ENCODE measurements at places on chromosomes 5 and 9. TPM values are rescaled to one million over a fixed set of nuclear protein-coding genes. Genes with fewer than 3 reads are reported as not detected.

Gene C9
- total RNA-seq, result not detected

Gene ARL14EPL
- total RNA-seq, result not detected

Gene OLFM1
- 40.7 TPM for total RNA-seq

Gene SLC12A2
- total RNA-seq, result 96.6 TPM

Gene CTNND2
- 10.1 TPM for total RNA-seq

Gene PJA2
- total RNA-seq, result 143 TPM

Gene NFIB
- total RNA-seq, result 137 TPM

Gene NR4A3
- 42.2 TPM for total RNA-seq

Gene INSL6
- total RNA-seq, result not detected

Gene C7
- 37.4 TPM for total RNA-seq

Gene FCHO2
- total RNA-seq, result 50.7 TPM

Gene GFPT2
- 39.8 TPM for total RNA-seq

Gene POU5F2
- 3.7 TPM for total RNA-seq

DNA sequence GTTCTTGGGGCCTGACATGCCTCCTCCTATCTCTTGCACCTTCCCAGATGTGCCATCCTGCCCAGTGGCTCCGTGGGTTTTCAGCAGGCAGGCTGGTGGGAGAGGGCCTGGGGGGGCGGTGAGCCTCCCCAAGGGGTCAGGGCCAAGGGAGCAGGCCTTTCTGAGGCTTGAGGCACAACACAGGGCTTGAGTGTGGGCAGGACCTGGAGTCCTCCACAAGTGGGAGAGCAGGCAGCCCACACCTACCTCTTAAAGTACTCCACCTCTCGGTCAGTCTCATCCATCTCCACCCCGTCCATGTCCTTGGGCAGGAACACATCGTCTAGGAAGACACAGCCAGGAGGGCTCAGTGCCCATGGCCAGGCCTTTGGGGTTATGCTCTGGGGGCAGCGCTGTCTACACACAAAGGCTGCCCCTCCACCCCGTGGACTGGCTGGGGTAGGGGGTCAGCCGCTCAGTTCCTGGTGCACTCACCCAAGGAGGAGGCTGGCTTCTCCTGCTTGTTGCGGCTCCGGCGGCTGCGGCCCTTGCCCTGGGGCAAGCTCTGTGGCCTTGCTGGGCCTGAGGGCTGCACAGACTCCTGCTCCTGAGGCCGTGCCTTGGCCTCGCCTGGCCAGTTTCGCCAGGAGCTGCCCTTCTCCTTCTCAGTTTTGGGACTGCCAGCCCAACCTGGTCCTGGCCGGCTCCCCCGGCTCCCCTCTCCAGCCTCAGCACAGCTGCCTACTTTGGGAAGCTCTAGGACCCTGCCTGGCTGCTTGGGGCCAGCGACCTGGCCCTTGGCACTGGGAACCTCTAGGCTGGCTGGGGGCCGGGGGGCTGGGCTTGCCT lies 7.2 kb upstream of the DDX41 start:
- DNase-seq, result no peak

DNA sequence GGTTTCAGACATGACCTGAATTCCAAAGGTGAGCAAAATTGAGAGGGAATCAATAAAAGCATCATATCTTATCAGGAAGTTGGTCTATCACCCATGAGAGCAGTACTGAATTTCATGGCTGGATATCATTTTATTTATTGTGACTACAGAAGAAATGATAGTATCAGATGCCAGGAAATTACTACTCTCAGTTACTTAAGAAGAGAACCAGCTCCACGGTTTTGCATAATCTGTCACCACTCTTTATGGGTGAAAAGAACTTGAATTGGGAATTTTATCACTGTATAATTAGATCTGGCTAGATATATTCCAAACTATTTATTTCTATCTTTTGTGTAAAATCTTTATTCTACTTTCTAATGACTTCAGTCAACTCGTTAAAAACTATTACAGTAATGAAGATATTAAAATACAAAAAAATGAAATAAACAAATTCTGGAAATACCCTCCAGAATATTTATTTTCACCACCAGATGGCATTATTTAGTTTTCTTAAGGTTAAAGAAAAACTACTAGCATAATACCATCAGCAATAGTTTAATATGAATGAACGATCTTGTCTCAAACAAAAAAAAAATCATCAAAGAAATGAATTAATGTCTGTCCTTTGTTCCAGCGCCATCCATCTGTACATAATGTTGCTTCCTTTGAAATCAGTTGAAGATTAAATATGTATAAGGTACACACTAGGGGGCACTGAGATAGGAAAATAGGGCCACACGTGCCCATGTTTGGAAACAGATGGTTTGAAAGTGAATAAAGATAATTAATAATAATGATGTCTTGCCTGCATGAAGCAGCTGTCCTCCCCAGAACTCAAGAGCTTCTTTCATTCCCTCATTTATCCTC lies 84.7 kb upstream of the SLCO6A1 start:
- no peak for DNase-seq

GRCh38 chr5:117829646-117830045 lies 1158.7 kb downstream of the DTWD2 start:
- no peak for DNase-seq

DNA sequence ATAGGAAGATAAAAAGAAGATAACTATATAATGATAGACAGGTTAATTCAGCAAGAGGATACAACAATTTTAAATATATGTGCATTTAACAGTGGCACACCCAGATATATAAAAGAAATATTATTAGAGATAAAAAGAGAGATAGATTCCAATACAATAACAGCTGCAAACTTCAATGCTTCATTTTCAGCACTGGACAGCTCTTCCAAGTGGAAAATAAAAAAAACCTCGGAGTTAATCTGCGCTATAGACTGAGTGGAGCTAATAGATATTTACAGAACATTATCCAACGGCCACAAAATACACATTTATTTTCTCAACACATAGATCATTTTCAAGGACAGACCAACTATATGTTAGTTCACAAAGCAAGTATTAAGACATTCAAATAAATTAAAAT lies 1229.5 kb upstream of the CDH6 start:
- no peak for DNase-seq

DNA sequence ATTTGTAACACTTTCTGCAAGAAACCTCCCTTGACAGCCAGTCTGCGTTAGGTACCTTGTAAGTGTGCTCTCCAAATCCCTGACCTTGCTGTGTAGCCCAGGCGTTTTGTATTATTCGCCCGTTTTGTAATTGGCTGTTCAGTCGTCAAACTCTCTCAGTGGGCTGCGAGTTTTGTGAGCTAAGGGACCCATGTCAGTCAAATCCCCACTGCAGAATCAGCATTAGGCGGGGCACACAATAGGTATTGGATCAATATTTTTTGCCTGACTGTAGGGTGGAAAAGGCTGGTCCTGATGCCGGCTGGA lies 665 bp downstream of the DNAJC18 start:
- DNase-seq, result no peak

DNA sequence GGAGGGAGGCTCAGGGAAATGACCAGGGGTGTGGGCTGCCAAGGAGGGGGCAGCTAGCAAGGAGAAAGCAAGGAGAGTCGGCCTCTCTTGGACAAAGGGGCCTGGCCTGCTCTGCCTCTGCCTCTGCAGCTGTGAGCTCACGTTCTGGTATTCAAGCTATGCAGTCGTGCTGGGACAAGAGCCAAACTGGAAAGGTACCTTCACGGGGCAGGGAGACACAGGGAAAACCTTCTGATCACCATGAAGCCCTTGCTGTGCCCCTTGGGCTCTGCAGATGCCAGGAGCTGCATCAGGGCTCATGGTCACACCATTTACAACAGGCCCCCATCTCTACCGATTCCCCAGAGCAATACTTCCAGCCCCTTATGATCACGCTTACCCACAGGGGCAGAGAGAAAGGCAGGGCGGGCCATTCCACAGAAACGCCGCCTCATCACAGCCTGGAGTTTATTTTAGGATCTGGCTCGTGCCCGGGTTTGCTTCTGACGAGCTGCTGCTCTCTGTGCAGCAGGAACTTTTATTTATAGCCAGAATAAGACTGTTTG lies 63.2 kb downstream of the PRRT1B start:
- DNase-seq, result no peak

- DNase-seq, result no peak
These were observed 275.1 kb downstream of the SLF1 start for GRCh38 chr5:94893412-94894135.

DNA sequence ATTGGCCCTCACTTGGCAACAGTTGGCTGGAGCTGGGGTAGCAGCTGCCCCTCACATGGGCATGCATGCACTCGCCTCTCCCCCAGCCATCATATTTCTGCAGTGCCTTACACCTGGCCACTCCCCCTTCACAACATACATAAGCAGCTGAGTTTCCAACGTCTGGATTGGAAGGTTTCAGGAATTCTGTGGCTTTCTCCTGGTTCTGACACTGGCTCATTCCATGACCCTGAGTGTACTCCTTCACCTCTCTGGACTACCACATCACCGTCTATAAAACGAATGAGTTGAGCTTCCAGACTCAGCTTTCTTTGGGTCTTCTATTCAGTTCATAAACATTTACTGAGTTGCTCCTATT lies 84.3 kb downstream of the GALNT10 start:
- no peak for DNase-seq

DNA sequence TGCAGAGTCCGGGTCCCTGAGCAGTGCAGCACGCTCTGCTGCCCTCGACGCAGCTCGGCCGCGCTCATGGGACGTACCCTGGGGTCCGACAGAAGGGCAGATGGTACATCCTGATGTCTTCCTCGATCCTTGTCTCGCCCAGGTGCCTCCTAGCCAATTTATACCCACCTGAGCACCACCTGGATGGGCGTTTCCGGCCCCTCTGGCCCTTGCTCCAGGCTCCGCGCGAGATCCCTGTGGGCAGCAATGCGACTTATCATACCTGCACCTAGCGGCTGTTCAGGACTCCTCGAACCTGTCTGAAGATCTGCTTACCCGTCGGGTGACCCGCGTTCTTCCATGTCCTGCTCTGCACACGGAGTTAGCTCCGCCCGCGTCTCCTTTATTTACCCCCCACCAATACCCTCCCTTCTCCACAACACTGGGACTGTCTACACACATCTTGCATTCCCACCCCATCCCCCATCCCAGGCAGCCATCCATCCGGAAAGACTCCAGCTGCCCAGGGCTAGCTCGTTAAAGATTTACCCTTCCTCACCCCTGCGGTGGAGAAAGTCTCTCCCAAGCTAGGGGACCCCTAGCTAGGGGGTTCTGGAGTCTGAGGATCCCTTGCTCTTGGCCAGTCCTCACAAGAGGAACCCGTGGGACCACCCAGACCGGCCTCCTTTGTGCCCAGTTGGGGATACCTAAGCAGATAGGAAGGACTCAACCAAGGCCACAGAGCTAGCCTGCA lies at the start of gene KIF12:
KIF12 (minus strand) TSS at position 357 of the 733 bp plus-strand sequence; CDS start at position 341, 16 bp downstream.
- peak; percentile 46 for DNase-seq

DNA sequence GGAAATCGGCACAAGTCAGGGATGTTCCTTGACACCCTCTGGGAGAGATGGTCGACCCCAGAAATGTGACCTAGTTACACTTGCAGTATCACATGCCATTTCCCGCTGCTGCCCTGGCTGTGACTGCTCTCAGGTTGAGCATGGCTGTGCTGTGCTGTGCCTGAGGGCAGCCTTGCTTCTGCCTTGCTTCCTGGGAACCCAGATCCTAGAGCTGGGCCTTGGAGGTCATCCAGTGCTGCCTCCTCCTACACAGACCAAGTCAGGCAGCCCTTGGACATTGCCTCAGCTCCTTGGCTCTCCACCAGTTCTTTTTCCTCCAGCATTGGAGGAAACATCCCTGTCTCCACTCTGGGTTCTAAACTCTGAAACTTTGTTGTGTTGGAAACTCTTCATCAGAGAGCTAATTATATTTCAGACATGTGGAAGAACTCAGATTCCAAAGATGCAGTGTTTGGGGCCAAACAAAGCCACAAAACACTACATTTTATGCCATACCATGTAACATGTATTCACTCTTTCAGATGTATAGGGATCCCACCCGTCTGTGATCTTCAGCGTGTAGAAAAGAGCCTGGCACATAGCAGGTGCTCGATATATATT lies 6.1 kb downstream of the MAMDC2 start:
- peak; percentile 85 for DNase-seq

DNA sequence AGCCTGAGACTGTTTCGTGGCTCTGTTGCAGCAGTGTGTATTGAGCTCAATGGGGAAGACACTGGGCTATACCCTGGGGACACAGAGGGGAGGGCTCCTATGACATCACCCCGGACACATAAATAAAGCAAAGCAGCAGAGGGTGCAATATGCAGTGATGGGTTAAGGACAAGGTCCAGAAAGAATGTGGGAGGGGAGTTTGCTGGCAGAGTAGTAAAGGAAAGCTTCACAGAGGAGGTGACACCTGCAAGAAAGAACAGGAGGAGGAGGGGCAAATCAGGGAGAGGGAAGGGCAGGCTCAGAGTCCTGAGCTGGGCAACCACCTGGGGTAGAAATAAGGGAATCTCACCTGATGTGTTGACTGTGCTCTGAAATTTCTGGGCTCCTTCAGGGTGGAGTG lies 35.3 kb upstream of the CDKN2AIPNL start:
- DNase-seq, result no peak

DNA sequence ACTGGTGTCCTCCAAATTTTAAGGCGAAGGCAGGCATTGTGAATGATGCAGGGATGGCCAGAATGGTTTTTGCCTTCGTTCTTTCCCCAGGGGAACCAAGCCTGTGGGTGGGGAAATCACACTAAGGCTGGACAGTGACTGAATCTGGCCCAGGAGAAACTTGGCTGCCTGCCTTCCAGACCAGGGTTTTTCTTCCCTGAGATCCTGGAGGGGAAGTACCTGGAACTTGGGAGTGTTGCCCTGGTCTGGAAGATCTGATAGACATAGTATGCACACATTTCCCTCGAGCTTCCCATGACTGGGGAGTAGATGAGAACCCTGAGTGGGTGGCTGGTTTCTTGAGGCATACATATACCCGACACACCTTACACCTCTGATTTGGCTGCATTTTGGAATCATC lies 664 bp upstream of the IL11RA start:
- no peak for DNase-seq

DNA sequence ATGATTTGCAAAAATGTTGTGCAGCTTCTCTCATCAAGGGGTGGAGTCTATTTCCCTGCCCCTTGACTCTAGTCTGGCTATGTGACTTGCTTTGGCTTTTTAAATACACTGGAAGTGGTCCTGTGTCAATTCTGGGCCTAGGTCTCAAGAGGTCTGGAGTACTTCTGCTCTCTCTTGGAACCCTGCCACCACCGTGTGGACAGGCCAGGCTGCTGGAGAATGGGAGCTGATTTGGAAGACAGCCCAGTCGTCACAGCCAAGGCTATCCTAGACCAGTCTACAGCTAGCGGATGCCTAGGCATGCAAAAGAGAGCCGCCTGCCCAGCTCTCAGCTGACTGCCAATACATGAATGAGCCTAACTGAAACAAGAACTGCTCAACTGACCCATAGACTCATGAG lies 56.7 kb upstream of the CLINT1 start:
- DNase-seq, result peak; percentile 86

DNA sequence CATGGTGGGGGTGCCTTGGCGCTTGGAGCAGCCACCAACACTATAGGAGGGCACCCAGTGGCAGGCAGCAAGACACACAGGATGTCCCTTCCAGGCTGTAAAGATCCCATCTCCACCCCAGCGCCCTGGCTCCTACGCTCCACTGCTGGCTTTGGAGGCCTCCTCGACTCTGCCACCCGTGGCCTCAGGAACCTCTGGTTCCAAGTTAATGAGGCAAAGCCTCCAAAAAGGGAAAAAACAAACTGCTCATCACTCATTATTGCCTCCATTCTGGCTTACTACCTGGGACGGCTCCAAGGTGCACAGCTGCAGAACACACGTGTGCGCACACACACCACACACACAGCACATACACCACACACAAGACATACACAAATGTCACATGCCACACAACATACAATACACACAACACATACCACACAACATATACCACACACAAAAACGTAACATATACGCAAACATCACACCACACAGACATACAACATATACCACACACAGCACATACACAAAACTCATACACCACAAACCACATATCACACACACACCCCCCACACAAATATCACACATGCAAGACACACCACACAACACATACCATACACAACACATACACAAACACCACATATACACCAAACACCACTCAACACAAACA lies 45.3 kb downstream of the ROR2 start:
- DNase-seq, result no peak
